ENCODE measurements at places on chromosomes 6 and 20. TPM values are rescaled to one million over a fixed set of nuclear protein-coding genes. Genes with fewer than 3 reads are reported as not detected.

The EDN3 gene
- not detected for total RNA-seq

The SLC35F1 gene
- total RNA-seq: 0.05 TPM

The ZKSCAN8 gene
- total RNA-seq: 9.6 TPM

The KIZ gene
- 8.5 TPM for total RNA-seq

The COL11A2 gene
- total RNA-seq: 0.77 TPM

The FITM2 gene
- total RNA-seq: 7.5 TPM

The LAMA4 gene
- 28.6 TPM for total RNA-seq

The KIAA0408 gene
- total RNA-seq: 0.23 TPM

The CST7 gene
- 1.0 TPM for total RNA-seq

The NEURL2 gene
- total RNA-seq: 2.1 TPM

The CDC5L gene
- total RNA-seq: 22.6 TPM

The RGS17 gene
- total RNA-seq: 9.0 TPM

The MACROD2 gene
- total RNA-seq: 1.2 TPM

The SFTA2 gene
- total RNA-seq: not detected

The BPIFA1 gene
- not detected for total RNA-seq

The ALDH8A1 gene
- total RNA-seq: 0.03 TPM

The WRNIP1 gene
- total RNA-seq: 88.5 TPM

The ZC3H12D gene
- 0.16 TPM for total RNA-seq

The C6orf163 gene
- total RNA-seq: 1.0 TPM

The STMND1 gene
- not detected for total RNA-seq

The RIPOR3 gene
- not detected for total RNA-seq

The DOK5 gene
- 0.31 TPM for total RNA-seq

The LPIN3 gene
- total RNA-seq: 0.07 TPM

The TCP1 gene
- total RNA-seq: 438 TPM

The TAAR8 gene
- not detected for total RNA-seq

The ZSCAN23 gene
- 0.84 TPM for total RNA-seq

The LINC00237 gene
- not detected for total RNA-seq

The TRIM15 gene
- not detected for total RNA-seq

The ZKSCAN3 gene
- 3.4 TPM for total RNA-seq

The C4B gene
- 0.27 TPM for total RNA-seq

The GPX5 gene
- total RNA-seq: not detected

The POPDC3 gene
- 70.5 TPM for total RNA-seq

The SLC13A3 gene
- total RNA-seq: not detected

The SLC26A8 gene
- 0.26 TPM for total RNA-seq

The PDE7B gene
- 1.3 TPM for total RNA-seq

Data from HT1080 (cell line).